Activated CD8-positive, alpha-beta memory T cell treated with anti-CD3 and anti-CD28 coated beads for 1 hour (primary cell): ENCODE measurements at places on chromosomes 3 and 15.

GRCh38 chr3:9206287-9206686, 43.2 kb downstream of the SRGAP3 start:
- DNase-seq = no peak

- no peak for DNase-seq
These were observed 78.0 kb downstream of the MYO1E start for GRCh38 chr15:59294574-59295260.

DNA sequence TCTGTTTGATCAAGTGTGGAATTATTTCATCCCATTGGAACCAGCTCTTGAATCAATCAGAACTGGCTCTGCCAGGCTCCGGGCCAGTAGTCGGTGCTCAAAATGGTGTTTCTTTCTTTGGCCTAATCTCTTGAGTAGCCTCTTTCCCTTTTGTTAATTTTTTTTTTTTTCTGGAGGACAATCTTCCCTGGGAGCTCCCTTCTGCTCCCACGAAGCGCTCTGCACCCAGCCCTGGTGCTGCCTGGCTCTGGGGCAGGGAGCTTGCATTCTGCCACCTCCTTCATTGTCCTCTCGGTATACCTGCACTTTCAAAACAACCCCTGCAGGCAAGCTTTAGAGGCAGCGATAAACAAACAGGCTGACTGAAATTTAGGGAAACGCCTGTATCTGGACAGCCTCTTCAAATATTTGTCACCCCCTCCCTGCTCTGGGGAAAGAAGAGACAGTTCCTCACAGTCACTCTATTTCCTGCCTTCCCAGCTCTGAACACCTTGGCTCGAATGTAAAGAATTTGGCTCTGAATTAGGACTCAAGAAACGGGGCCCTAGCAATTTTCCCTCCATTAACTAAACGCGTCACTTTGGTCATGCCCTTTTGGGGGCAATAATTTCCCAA, 1.1 kb upstream of the THSD4 start:
- no peak for DNase-seq

DNA sequence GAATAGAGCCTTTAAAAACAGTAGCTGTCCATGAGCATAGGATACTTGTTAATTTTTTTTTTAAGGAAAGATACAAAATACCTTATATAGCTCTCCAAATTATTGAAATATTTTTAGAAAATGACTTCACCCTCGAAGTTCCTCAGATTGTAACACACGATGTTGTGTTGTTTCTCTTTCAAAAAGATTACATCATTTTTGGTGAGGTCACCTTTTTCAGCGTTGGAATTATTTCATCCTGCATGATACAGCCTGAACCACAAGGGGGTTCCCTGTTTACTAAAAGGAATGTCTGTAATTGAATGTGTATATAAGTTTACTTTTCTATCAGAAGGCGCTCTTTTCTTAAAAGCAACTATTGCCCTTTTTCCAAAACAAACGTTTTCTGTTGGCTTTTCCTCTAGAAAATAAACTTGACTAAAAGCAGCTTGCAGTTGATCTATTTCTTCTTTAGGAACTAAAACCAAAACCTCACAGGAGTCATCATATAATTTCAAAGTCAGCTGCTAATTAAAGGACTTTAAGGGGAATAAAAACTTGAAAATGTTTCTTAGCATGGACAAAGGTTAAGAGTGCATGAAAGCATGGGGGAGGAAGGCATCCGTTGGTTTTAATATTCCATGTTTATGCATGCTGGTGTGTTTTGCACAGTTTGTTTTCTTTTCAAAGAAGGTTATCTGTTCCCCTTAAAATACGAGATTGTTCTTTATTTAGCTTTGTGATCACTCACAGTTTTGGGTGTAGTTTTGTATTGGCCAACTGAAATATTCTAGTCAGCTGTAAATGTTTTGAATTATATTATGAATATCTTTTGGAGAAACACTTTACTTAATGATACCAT, 29.4 kb downstream of the LYSMD4 start:
- no peak for DNase-seq

GRCh38 chr15:74259292-74259648, 23.1 kb downstream of the CCDC33 start:
- DNase-seq = no peak

DNA sequence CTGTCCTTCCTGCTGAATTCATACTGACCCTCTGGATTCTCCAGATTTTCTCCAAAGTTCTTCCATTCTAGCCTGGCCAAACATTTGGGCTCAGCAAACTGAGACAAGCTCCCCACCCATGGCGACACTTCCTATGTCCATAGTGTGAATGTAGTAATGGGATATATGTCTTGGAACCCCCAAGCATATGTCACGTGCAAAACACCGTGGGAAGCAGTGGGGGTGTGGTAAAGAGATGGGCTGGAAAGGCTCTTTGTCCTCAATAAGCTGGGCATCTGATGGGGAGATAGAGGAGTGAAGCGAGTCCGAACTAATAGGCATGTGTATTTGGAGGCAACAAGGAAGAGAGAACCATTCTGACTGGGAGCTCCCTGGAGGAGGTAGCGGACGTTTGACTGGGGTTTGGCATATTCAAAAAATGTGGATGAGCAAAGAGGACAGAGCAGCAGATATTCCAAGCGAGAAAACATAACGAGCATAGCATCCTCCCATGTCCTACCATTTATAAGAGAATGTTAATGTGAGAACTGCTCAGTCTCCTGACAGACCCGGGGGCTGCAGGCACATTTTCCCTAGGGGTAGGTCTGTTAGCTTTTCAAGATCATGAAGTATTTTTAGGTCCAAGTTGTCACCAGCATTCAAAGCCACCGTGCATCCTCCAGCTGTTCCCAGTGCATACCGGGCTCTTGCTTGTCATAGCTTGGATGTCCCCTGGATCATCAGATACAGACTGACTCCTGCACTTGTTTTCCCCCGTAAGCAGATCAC, 25.6 kb downstream of the TPM1 start:
- DNase-seq = no peak

DNA sequence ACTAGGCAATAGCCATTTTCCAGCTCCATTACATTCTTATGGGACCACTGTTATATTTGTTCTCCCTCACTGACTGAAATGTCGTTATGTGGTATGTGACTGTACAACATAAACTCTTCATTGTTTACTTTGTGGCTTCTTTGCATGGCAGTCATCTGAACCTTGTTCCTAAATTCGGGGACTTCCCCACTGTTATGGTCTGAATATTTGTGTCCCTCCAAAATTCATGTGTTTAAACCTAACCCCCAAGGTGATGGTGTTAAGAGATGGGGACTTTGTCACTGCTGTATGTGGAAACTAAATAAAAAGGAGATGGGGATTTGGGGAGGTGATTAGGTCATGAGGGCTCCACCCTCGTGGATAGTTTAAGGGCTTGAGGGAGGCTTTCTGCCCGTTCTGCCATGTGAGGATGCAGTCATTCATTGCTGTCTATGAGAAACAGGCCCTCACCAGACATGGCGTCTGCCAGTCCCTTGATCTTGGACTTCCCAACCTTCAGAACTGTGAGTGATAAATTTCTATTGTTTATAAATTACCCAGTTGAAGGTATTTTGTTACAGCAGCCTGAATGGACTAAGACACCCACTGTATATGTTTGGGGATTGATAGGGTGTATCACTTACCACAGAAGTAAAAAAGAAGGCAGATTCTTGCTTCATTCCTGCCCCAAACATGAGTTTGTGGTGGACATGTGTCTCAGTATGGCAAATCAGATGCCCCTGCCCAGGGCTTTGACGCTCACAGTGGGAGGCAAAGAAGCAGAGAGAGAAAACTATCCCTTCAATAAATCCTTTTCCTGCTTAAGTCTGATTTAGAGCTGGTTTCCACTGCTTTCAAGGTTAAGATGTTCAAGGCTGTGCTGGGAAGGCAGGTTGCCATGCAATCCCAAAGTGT, 138.0 kb upstream of the UBE2E1 start:
- DNase-seq = no peak

DNA sequence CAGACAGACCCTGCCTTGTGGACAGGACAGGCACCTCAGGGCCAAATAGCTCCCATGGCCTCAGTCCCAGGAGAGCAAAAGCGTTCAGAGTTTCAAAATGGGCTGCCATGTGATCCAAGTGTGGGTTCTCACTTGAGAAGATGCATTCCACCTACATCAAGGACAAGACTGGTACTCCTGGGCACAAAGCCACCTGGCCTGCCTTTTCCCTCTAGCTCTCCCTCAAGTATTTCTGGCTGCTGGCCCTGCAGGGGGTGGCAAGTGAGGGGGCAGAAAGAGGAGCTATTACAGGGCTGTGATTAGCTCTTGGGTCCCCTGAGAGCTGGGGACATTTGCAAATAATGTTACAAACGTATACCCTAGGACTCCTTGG, 6.5 kb upstream of the COL7A1 start:
- no peak for DNase-seq

- no peak for DNase-seq
These were observed 185.9 kb downstream of the SUCLG2 start for GRCh38 chr3:67468511-67468910.

GRCh38 chr3:25429361-25430286, 1.6 kb downstream of the RARB start:
- no peak for DNase-seq

DNA sequence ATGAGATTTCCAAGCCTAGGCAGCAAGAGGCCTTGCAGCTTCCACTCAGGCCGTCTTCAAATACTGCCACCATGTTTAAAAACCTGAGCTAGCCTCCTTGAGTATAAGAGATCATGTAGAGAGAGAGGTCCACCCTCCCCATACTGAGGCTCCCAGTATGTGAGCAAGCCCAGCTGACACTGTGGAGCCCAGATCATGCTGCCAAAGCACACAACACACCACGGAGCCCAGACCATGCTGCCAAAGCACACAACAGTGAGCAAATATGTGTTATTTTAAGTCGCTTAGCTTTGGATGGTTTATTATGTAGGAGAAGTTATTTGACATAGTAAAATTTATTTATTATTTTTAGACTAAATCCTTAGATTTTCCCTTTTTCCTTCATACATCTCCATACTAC, 333.7 kb downstream of the CTNNB1 start:
- DNase-seq = no peak

DNA sequence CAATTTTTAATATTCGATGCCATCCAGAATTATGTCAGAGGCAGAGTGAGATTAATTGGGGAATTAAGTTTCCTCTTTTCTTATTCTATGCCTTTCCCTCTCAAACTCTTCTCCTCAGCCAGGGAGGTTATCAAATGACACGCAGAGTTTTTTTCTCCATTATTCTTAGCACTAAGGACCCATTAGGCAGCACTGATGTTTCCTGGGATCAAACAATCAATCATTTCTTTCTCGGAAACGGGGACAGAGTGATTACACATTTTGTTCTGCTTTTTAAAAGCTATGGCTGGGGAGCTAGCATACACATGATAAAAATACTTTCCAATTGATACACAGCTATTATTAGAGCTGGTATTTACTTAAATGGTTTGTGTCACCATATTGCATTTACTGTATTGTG, 35.3 kb upstream of the PSMD6 start:
- DNase-seq = no peak

- no peak for DNase-seq
These were observed 207.2 kb downstream of the RYR3 start for GRCh38 chr15:33517944-33518343.

GRCh38 chr3:29850641-29851040, 569.8 kb downstream of the RBMS3 start:
- no peak for DNase-seq

DNA sequence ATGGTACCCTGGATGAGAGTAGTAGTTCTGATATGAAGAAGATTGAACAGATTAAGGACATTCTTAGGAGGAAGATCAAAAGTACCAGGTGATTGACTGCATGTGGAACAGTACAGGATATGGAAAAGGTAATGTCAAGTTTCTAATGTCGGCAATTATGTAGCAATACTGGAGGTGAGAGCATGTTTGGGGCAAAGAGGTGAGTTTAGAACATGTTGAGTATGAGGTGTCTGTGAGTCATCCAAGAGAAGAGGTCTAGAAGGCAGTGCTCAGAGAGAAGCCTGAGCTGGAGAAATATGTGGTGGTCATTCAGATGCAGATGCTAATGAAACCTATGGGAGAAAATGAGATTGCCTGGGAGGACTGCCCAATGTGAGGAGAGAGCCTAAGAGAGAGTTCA, 305.6 kb downstream of the ZBTB20 start:
- no peak for DNase-seq

GRCh38 chr3:38608961-38609360, 40.5 kb downstream of the SCN5A start:
- DNase-seq = no peak
